ENCODE measurements at places on chromosomes 7 and 10. TPM values are rescaled to one million over a fixed set of nuclear protein-coding genes. Genes with fewer than 3 reads are reported as not detected.

The HOXA1 gene
- polyA plus RNA-seq: 0.15 TPM

DNA sequence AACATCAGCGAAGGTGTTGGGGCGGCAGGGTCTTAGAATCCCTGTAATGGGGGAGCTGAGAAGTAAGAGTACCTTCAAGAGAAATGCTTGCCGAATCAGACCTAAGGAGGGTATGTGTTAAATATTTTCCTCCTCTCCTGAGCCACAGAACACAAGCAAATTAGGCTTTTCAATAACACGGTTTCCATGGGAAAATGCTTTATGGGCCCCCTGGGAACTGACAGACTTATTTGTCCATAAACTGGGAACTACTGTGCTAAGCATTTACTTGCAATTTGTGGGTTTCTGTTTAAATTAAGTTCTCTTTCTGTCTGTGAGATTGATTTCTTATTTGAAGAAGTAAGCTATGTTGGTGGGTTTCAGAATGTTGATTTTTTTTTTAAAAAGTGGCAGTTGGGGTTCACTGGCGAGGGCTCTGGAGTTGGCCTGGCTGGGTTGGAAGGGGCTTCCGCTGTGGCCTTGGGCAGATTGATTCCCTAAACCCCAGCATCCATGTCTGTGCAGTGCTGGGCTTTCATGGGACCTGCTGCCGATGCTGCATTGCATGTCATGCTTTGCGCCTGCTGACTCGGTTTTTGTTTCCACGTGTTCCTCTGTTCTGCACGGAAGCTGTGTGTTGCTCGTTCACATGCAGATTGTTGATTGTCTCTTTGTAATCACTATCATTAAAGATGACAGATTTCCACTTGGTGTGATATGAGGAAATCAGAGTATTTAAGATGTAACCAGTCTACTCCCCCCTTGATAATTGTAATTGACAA is 7.2 kb downstream of the RBM17 start:
- no peak for DNase-seq

GRCh38 chr10:133324198-133324792 is 12.4 kb downstream of the CALY start:
- DNase-seq: peak; percentile 65

- DNase-seq: peak; percentile 9
Observed at GRCh38 chr7:38660427-38661099, 29.4 kb upstream of the AMPH start.

DNA sequence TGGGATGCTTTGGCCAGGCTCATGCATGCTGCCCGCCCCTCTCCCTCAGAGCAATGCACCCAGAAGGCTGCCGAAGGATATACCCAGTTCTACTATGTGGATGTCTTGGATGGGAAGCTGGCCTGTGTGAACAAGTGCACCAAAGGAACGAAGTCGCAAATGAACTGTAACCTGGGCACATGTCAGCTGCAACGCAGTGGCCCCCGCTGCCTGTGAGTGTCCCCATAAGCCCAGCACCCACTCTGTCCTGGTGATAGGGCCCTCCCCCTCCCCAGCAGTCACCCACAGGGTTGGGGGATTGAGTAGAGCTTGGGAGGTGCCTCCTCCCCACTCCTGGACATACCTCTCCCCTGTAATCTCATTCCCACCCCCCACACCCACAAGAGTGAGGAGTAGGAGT is 7.0 kb upstream of the MUC17 start:
- no peak for DNase-seq

DNA sequence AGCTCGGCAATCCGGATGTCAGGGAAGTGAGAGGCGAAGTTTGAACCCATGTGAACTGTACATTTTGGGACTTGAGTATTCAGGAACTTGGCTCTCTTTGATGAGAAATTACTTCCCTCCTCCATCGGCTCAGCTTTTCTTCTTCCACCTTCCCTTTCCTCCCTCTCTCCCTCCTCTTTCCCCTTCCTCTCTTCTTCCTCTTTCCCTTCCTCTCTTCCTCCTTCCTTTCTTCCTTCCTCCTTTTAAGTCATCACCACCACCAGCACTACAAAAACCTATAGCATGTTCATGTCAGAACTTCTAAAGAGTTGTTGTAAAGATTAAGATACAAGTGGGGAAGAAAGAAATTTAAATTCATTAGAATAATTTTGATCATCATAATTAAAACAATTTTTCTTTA is 31.9 kb upstream of the CDHR3 start:
- DNase-seq: no peak

- DNase-seq: no peak
Observed at GRCh38 chr10:131994435-131994834, 12.7 kb upstream of the BNIP3 start.
